ENCODE measurements at places on chromosomes 13 and 19.

DNA sequence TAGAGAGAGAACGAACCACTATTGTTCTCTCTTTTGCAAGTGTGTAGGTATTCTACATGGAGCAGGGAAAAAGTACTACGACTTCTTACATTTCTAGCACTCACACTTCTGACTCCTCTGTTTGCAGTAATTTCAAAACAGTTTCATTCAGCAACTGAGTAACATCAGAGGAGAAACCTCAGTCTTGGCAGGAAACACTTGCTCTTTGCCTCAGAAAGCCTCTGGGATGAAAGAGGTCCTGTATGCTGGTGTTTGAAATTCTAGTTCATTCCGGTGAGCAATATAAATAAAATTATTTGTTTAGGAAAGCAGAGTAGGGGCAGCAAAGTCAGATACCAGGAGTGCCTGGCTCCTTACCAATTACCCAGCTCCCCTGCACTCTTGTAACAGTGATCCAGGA lies 595.5 kb downstream of the TBC1D4 start:
- DNase-seq = no peak

GRCh38 chr13:113420833-113421600 lies 32.3 kb downstream of the ADPRHL1 start:
- no peak for DNase-seq

DNA sequence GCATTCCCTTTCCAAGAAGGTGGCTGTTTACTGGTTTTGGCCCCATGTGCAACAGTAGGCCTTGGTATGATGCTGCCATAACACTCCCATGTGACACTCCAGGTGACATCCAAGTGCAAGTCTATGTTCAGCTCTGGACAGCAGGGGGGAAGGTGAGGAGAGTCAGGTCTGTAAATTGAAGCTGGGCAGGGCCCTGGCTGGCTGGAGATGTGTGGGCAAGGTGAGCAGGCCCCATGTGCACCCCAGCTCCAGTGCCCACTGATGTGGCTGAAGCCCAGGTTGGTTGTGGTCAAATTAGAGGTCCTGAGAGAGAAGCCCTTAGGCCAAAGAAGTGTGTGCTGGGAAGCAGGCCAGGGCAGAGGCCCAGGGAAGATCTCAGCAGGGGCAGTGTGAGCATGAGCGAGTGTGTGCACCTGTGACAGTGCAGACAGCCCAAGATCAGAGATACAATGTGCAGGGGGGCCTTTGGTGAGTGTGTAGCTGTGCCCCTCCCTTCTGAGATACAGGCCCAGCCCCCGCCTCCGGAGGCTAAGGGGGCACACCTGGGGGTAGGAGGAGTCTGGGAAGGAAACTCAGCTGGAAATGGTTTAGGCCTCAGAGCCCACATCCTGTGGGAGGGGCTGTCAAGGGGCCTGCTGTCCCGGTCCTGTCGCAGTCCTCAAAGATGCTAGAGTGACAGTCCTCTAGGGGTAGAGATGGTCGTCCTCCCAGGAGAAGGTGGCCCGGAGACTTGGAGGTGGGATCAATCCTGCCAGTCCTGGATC lies 18.6 kb downstream of the DEDD2 start:
- DNase-seq = no peak

GRCh38 chr19:47005873-47006272 lies 13.8 kb upstream of the NPAS1 start:
- peak; percentile 10 for DNase-seq

DNA sequence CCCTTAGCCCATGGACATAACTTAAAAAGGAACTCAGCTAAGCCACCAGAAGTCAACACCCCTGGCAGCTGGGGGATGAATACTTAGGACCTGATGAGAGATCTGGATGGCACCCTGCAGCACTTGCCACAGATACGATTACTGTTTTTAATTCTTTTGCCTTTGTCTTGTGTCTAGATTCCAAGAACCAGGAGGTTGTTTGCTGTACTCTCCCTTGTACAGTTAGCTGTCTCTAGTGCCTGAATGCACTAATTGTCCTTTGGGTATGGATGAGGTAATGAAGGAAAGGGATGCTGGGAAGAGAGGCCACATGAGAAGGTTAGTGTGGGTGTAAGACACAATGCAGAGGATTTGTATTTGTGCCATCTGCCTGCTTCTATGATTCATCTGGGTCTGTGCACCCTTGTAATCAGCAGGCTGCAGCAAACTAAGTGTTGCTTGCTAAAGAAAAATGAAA lies 385.8 kb downstream of the KCNRG start:
- DNase-seq = no peak

GRCh38 chr19:18725841-18726770 lies 42.6 kb downstream of the CRTC1 start:
- DNase-seq = no peak

DNA sequence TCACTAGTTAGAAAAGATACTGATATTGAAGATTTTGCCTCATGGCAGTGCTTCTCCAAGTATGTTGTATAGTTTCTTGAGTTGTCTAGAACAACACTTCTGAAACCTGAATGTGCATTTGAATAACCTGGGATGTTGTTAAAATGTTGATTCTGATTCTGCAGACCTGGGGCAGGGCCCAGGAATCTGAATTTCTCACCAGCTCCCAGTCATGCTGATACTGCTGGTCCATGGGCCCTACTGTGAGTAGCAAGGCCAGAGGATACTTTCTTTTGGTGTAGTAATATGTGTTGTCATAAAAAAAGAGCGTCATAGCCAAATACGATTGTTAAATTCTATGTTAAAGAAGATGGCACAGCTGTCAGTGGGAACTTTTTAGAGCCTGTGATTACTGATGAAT lies 41.6 kb upstream of the C1QTNF9 start:
- DNase-seq = no peak

DNA sequence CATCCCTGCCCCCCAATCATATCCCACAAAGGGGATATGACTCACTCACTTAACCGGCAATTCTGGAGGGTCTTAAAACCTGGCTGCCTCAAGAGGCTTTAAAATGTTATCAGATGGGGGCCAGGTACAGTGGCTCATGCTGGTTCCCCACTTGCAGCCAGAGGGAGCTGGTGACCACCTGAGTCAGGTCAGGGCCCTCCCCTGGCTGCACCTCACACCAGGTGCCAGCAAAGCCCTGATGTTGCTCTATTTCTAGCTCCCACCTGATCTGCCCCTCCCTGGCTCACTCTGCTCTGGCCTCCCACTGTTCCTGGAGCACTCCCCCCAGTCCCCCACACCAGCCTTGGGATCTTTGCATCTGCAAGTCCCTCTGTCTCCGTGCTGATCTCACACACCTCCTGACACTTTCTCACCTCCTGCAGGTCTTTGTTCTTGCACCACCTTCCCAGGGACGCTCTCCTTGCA lies 14.2 kb downstream of the HPN start:
- DNase-seq = no peak

GRCh38 chr19:50300814-50301606 lies 28.2 kb downstream of the KCNC3 start:
- peak; percentile 10 for DNase-seq

GRCh38 chr19:33441828-33442227 lies 68.3 kb downstream of the CEBPG start:
- no peak for DNase-seq

- DNase-seq = no peak
Measured at GRCh38 chr13:97884707-97885468, 68.6 kb upstream of the IPO5 start.

DNA sequence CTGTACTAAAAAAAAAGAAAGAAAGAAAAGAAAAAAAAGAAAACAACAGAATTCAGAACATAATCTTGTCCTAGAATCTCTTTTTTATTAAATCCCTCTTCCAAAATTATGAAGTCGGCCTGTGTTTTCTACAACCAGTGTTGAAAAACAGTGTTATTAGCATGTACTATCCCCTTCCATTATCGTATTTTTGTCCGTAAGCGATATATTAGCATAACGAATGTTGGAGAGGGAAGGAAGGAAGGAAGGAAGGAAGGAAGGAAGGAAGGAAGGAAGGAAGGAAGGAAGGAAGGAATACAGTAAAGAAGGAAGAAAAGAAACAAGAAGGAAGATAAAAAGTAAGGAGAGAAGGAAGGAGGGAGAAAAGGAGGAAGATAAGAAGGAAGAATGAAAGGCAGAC lies 393.0 kb upstream of the TSHZ3 start:
- DNase-seq = no peak

GRCh38 chr13:58085819-58086218 lies 454.3 kb downstream of the PCDH17 start:
- DNase-seq = no peak

DNA sequence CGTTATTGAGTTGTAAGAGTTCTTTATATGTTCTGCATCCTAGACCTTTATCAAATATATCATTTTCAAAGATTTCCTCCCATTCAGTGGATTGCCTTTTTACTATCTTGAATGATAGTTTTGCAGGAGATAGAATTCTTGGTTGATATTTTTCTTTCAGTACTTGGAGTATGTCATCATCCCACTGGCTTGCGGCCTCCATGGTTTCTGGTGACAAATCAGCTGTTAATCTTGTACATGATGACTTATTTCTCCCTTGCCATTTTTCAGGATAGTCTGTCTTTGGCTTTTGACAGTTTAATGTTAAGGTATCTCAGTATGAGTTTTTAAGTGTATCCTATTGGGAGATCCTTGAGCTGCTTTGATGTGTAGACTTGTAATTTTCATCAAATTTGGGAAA lies 8.5 kb downstream of the ZNF557 start:
- DNase-seq = no peak

DNA sequence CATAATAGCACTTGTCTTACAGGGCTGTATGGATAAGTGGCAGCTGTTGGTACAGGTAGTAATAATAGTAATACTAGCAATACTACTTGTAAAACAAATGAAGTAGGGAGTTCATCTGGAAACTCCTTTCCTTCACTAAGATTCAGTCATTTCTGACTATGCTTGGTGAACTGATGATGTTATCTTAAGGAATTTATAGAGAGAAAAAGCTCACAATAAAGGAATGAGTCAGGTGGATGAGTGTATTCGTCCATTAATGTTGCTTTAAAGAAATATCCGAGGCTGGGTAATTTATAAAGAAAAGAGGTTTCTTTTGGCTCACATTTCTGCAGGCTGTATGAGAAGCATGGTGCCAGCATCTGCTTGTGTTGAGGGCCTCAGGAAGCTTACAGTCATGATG lies 477.3 kb downstream of the KLF12 start:
- no peak for DNase-seq

DNA sequence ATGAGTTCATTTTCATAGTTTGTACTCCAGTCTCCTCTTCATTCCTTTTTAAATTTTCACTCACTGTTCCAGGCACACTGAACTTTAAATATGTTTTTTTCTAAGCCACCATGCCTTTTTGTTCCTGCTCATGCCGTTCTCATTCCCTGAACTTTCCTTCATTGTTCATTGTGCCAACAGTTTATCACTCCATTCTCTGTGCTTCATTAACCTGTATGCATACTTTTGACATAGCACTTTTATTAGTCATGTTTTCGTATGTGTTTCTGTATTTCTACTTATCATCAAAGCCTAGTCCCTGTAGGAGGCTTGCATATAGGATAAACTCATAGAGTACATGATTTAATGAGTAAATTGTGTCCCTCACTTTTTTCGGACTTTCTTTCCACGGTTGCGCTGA lies 65.3 kb downstream of the PCDH20 start:
- no peak for DNase-seq

- no peak for DNase-seq
Measured at GRCh38 chr19:4149518-4150288, 3.7 kb upstream of the CREB3L3 start.

GRCh38 chr19:29544656-29545360 lies 19.0 kb downstream of the VSTM2B start:
- no peak for DNase-seq

DNA sequence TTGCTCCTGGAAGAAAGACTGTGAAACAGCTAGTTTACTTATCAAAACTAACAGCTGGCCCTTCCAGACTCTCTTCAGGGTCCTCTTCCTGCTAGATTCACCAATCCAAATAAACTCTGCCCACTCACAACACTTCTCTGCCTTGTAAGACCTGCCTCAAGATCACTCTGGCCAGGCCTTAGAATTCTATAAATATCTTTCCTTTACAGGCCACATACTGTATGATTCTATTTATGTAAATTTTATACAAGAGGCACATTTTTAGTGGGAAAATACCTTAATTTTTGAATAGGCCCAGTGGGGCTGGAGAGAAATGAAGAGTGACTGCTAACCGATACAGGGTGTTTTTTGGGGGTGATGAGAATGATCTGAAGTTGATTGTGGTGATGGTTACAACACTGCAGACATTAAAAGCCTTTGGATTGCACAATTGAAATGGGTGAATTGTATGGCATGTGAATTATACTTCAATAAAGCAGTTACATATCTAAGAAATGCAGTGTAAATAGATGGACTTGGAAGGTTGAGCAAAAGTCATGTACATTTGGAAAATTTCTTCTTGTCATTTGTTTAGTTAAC lies 141.8 kb downstream of the GPC5 start:
- DNase-seq = no peak

- DNase-seq = no peak
Measured at GRCh38 chr13:107252021-107252420, 684.1 kb upstream of the ARGLU1 start.

GRCh38 chr13:43835701-43836100 lies 43.8 kb downstream of the CCDC122 start:
- no peak for DNase-seq

GRCh38 chr19:16197188-16197621 lies 506 bp upstream of the AP1M1 start:
- no peak for DNase-seq

- no peak for DNase-seq
Measured at GRCh38 chr13:66859078-66859477, 371.1 kb downstream of the PCDH9 start.

GRCh38 chr13:78020861-78021260 lies 102.2 kb upstream of the EDNRB start:
- DNase-seq = no peak

DNA sequence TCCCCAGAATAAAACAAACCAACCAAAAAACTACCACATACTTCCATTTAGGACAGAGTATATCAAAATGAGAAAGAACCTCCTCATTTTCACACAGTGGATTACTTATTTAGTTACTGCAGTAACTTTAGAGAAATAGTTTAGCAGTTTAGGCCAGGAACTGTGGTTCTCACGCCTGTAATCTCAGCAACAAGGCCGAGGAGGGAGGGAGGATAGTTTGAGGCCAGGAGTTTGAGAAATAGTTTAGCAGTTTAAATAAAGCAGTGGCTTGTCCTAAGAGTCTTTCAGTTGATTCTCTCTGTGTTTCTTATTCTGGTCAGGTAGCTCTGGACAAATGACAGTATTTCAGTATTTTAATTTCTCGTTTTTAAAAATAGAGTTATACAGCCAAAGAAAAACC lies 9.4 kb downstream of the HMGB1 start:
- no peak for DNase-seq

- no peak for DNase-seq
Measured at GRCh38 chr13:27258637-27259386, 7.5 kb downstream of the RPL21 start.

DNA sequence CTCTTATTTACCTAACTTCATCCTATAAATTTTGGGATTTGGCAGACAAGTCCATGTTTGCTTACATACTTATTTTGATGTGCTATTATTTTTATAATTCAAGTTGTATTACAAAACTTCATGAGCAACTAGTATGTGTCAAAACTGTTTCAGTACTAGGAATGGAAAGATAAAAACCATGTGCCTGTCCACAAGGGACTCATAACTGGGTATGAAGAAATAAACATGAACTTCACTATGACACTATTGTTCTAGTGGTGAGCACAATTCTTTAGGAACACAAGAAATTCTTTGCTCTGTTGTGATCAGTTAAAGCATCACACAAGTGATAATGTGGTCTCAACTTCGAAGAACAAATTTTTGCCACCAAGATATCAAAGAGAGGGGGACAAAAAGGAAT lies 97.5 kb upstream of the FBXL3 start:
- no peak for DNase-seq

- DNase-seq = peak; percentile 89
Measured at GRCh38 chr19:1249298-1249989, 1.1 kb downstream of the MIDN start.
